Activated naive CD8-positive, alpha-beta T cell treated with anti-CD3 and anti-CD28 coated beads, Interleukin-2, amount 10 ng/mL, durations not matched to agents 7 days and 5 days (primary cell): ENCODE measurements at places on chromosomes 12 and 14. TPM values are rescaled to one million over a fixed set of nuclear protein-coding genes. Genes with fewer than 3 reads are reported as not detected.
A peak's percentile ranks its signal among the peaks of the same experiment; 100 is the strongest.

GRCh38 chr12:78343657-78344056, 513.0 kb downstream of the NAV3 start:
- DNase-seq = no peak

- no peak for DNase-seq
Observed at GRCh38 chr14:96117101-96117897, 78.1 kb downstream of the C14orf132 start.

The DGLUCY gene
- total RNA-seq = 136 TPM

DNA sequence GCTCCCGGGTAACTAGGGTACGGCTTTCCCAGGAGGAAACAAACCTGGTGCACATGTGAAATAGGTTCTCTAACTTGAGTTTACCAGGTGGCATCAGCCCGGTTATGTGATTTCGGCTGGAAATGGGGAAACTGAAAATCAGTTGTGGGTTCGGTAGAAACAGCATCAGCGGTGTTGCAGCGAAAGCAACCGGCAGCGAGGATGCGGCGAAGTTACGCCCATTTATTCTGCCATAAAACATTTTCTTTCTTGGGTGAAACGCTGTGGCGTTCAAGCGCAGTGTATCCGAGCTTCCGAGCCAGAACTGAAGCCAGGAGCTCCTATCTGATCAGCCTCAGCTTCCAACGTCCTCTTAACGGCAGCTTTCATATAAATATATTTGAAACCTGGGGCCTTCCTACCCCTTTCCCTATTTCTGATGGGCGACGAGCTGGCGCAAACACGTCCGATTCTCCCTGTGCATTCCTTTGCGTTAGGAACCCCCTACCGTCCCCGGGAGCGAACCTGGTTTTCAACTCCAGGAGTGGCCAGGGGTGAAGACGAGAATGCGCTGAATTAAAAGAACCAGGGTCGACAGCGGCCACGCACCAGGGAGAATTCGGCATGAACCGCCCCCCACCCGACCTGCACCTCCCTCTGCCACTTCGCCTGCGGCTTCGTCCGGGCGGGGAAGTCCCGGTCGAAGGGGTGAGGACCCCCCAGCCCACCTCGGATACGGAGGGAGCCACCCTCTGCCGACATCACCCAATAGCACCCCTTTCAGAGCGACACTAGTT, 1.6 kb downstream of the DPF3 start:
- peak; percentile 47 for DNase-seq

The ESRRB gene
- total RNA-seq = not detected

GRCh38 chr12:39581592-39581991, 38.0 kb downstream of the ABCD2 start:
- no peak for DNase-seq

The KCNK13 gene
- total RNA-seq = 0.19 TPM

The ENDOU gene
- total RNA-seq = not detected

DNA sequence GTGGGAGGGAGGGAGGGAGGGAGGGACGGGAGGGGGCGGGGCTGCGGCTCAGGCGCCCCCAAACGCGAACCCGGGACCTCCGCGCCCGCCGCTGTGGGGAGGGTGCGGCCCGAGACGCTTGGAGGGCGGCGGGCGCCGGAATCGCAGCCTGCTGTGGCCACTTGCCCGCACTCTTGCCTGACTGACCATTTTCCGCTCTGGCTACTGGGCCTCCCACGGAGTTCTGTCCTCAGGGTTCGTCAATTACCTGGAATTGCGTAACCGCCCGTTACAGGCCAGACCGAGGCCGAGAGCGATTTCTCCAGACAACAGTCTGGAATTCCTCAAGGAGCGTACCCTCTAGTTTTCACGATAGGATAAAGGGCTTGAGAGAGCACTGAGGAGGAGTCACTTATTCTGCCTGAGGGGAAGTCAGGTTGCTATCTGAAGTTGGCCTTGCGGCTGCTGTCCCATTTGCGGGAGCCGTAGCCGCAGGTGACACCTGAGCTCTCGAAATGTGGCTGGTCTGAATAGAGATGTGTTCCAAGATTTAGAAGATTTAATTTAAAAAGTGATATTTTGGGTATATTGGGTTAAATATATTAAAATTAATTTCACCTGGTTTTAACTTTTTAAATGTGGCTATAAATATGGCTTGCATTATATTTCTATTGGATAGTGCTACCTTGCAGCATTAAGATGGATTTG, 446 bp upstream of the ZNF641 start:
- no peak for DNase-seq

GRCh38 chr14:68730811-68731425, 61.9 kb downstream of the ZFP36L1 start:
- no peak for DNase-seq

DNA sequence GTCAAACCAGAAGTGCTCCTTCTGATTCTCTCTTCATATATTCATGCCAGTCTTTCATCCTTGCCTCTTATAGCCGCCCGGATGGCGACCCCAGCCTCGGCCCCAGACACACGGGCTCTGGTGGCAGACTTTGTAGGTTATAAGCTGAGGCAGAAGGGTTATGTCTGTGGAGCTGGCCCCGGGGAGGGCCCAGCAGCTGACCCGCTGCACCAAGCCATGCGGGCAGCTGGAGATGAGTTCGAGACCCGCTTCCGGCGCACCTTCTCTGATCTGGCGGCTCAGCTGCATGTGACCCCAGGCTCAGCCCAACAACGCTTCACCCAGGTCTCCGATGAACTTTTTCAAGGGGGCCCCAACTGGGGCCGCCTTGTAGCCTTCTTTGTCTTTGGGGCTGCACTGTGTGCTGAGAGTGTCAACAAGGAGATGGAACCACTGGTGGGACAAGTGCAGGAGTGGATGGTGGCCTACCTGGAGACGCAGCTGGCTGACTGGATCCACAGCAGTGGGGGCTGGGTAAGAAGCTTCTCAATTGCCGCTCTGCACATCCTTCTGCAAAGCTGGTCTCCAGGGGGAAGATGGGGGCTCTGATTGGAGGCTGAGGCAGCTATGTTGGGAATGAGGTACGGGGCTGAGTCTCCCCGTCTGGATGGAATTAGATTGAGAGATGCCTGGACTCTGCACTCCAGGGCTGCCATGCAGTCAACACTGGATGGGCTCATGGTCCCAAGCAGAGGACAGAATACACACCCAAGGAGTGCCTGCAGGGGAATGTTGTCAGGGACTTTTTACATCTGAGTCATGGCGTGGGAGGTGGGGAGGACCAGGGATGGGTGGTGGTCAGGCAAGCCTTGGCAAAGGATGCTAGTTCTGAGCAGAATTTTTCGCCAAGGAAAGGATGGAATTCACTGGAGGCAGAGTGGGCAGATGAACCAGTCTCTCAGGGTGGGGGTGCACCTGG, 1.3 kb downstream of the BCL2L2 start:
- no peak for DNase-seq

GRCh38 chr12:91496337-91496736, 313.7 kb upstream of the DCN start:
- no peak for DNase-seq

GRCh38 chr12:7129872-7130691, at the start of gene CLSTN3:
TSS of gene CLSTN3 (plus strand) at chr12:7130371. CDS start at chr12:7130649, 278 bp downstream.
- peak; percentile 88 for DNase-seq

DNA sequence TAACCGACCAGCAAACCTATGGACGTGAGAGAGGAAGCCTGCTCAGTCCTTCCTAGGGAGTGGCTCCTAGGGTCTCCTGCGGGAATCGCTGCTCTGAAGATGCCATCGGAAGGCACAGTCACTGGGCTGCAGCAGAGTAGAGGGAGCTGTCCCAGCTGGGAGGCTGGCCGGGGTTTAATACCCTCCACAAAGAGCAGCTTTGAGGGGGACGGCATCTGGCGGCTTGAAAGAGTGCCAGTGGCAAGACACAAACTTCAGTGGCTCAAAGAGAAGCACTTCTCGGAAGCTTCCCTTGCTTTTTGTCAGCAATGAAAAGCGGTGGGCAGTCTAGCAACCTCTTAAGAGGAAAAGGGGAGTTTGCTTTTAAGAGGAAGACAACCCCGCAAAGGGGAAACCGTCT, 114.6 kb downstream of the TMEM132C start:
- no peak for DNase-seq

DNA sequence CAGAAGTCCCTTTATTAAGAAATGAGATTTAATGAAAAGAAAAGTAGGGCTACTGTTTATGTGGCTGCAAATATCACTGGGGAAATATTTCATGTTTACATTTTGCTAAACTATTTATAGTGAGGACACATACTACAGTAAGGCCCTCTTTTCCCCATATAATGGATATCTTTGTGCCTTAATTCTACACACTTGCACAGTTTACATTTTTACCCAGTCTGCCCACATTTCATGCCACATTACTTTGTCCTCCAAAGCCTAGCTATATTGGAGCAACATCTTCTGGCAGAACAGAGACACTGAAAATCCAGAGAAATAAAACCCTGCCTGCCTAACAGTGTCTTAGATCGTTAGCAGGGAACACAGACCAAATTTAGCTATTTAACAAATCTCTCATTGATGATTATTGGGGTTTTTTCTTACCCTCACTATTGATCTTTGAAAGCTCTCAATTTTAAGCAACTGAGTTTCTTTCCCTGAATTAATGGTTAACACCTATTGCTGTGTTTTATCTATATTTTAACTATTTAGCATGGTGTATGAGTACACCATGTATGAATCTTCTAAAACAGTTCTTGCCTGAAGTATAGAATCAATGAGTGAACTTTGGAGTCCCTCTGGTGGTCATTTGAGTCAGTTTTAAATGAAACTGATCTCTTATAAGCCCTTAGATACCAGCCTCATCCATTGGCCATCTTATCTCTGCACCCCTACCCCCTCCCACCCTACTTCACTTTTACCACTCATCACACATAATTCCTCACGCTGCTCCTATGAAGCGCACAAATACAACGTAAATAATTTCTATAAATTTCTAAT, 170.2 kb downstream of the BCAT1 start:
- DNase-seq = no peak

GRCh38 chr14:57153286-57153685, 115.4 kb downstream of the EXOC5 start:
- DNase-seq = no peak

DNA sequence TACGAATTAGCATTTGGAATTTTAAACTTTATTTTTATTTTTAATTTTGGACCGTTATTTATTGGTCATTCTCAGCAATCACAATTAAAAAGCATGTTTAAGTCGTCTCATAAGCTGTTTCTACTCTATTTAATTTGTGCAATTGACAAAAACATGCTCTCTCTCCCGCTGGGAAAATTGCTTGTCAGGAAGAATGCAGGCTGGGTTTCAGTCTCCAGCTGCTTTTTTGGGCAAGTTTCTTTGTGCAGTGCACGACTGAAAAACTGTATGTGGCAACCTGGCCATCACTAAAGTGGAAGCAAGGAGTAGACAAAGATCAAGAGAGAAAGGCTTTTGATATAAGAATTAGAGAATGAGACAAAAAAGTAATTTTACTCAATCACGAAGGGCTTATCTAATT, 941.5 kb upstream of the MDGA2 start:
- no peak for DNase-seq

DNA sequence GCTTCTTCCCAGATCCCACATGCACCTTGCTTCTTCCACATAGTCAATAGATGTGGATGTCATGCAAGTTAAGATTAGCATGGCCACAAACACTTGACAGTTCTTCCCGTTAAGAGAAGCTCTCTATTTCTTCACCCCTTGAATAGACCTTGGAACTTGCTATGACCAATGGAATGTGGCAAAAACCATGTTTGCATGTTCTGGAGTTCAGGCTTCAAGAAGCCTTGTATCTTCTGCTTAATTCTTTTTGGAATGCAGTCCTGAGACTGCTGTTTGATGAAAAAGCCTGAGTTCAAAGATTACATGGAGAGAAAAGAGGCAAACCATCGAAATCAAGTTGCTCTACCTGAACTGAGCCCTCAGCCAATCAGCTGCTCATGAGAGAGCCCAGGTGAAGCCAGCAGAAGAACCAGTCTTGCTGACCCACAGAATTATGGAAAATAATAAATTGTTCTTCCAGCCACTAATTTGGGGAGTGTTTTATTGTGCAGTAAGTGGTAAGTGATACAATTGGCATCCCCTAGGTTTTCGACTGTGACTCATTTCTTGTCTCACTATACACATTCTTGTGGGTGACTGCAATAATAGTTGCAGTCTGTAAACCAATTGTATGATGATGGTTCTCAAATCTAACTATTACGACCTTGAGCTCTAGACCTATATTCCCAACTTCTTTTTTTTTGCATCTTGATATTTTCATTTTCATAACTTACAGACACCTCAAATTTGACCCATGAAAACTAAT, 12.6 kb downstream of the RASSF9 start:
- DNase-seq = no peak

The COCH gene
- total RNA-seq = 2.2 TPM

- no peak for DNase-seq
Observed at GRCh38 chr12:42474391-42474790, 115.2 kb downstream of the PRICKLE1 start.

The MGST1 gene
- total RNA-seq = 1.6 TPM

The HDAC7 gene
- 215 TPM for total RNA-seq

The TMTC2 gene
- total RNA-seq = 3.3 TPM

The OGFOD2 gene
- 35.5 TPM for total RNA-seq

The MARCHF9 gene
- total RNA-seq = 37.1 TPM

- no peak for DNase-seq
Observed at GRCh38 chr14:93481758-93482157, 51.0 kb downstream of the UNC79 start.

- DNase-seq = peak; percentile 91
Observed at GRCh38 chr12:53099071-53099882, 1.8 kb downstream of the IGFBP6 start.

DNA sequence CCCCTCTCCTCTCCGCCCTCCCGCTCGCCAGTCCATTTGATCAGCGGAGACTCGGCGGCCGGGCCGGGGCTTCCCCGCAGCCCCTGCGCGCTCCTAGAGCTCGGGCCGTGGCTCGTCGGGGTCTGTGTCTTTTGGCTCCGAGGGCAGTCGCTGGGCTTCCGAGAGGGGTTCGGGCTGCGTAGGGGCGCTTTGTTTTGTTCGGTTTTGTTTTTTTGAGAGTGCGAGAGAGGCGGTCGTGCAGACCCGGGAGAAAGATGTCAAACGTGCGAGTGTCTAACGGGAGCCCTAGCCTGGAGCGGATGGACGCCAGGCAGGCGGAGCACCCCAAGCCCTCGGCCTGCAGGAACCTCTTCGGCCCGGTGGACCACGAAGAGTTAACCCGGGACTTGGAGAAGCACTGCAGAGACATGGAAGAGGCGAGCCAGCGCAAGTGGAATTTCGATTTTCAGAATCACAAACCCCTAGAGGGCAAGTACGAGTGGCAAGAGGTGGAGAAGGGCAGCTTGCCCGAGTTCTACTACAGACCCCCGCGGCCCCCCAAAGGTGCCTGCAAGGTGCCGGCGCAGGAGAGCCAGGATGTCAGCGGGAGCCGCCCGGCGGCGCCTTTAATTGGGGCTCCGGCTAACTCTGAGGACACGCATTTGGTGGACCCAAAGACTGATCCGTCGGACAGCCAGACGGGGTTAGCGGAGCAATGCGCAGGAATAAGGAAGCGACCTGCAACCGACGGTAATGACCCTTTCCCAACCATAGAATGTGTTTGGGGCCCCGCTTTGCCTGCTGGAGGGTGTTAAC, 615 bp downstream of the CDKN1B start:
- peak; percentile 67 for DNase-seq

GRCh38 chr12:100141998-100142850, 450 bp downstream of the BLTP3B start:
- peak; percentile 72 for DNase-seq

- DNase-seq = no peak
Observed at GRCh38 chr12:95429172-95429510, 44.8 kb upstream of the METAP2 start.
